ENCODE measurements at places on chromosomes 12 and 14.
A peak's percentile ranks its signal among the peaks of the same experiment; 100 is the strongest.

DNA sequence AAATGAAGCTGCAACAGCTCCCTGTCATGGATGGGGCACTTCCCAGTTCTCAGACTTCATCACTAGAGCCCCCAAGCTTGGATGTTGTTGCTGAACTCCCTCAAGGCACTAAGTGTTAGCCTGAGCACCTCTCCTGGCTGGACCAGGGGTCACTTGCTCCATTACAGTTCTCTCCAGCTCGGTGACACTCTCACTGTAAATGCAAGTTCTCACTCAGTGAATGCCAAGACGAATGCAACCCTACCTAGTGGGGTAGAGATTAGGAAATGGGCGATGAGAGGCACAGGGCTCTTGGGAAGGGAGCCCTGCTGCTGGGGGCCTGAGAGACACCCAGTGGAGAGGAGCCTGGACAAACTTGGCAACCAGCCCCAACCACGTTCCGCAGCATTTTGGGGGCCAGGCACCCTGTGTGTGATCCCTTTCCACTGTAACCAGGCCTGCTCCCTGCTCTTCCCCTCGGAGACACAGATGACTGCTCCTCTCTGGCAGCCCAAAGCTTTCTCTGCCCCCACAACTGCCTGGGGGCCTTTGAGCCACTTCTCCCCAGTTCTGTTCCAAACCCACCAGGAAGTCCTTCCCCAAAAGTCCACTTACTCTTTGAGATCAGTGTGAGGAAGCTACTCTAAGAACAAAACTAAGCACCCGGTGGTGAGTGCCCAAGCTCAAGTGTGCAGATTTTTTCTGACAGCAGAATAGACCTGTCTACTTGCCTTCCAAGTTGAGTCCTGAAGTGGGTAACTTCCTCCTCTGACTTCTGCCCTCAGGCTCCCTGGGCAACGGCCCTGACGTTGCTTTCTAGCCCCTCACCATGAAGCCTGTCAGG is 8.0 kb upstream of the SELPLG start:
- DNase-seq = no peak

GRCh38 chr12:51941604-51942003 is 9.9 kb upstream of the ACVR1B start:
- DNase-seq = no peak

DNA sequence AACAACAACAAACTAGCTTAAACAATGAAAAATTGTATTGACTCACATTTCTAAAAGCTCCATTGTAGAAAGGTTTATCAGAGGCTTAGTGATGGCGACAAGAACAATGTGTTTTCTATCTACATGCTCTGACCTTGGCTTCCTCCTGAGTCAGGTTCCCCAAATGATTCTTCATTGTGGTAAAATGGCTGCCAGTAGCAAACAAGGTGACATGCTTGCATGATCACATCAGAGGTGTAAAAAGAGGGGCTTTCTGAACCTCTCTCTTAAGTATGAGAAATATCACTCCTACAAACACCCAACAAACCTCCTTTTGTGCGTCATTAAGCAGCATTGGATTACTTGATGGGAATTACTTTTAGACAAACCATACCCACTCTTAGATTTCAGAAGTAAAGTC is 252.4 kb upstream of the SYT1 start:
- DNase-seq = no peak

DNA sequence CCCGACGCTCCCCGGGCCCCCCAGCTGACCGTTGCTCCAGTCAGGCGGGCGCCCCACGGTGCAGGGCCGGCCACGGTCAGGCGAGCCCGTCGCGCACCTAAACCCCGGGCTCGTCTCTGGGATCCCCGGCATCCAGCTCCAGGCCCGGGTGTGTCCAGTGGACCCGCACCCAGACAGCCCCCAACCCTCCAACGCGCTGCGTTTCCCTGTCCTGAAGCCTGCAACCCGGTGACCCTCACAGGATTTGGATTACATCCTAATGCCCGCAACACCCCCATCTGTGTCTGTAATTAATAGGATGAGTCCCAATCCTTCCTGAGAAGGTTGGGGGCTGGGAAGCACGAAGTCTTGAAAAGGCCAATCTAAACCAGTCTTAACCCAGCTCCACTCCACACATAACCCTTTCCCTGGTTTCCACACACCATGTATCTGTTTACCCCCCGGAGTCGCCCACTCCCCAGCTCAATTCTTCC is 10.4 kb downstream of the CPNE6 start:
- DNase-seq = no peak

DNA sequence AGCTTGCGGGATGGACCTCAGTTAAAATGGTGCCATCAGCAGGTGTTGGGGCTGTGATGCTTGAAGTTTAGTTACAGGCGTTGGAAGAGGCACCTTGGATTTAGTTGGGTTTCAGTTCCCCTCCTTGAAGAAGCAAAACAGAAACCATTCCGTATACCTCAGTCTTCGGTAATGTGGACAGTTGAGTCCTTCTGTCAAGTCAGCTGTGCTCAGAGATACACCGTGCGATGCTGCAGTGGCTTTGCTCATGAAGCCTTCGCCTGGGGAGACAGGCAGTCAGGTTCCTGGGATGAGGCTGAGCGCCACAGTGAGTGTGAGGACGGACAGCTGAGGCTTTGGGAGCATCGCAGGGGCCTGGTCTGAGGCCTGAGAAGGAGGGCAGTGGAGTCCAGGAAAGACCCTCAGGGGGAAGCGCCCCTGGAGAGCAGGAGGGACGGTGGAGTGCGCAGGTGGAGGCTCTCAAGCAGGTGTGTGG is 7.4 kb downstream of the RAN start:
- DNase-seq = peak; percentile 13

DNA sequence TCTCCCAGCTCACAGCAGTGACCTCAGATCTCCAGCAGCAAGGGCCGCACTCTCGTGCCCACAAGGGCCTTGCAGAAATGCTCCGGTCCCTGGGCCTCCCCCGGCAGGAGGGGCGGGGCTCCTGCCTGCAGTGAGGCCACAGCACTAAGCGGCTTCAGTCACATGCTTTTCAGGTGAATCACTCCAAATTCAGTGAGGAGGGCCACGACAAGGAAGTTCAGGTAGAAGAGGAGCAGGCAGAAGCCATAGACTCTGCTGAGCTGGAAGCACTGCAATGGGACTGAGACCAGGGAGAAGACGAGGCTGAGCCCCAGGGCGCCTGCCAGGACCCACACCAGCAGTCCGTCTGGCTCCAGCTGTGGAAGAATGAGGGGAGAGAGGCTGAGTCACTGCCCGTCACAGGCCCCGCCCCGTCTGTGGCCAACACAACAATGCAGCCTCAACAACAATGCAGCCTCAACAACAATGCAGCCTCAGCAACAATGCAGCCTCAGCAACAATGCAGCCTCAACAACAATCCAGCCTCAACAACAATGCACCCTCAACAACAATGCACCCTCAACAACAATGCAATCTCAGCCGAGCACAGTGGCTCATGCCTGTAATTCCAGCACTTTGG is 35.2 kb downstream of the SLC8B1 start:
- peak; percentile 30 for DNase-seq

DNA sequence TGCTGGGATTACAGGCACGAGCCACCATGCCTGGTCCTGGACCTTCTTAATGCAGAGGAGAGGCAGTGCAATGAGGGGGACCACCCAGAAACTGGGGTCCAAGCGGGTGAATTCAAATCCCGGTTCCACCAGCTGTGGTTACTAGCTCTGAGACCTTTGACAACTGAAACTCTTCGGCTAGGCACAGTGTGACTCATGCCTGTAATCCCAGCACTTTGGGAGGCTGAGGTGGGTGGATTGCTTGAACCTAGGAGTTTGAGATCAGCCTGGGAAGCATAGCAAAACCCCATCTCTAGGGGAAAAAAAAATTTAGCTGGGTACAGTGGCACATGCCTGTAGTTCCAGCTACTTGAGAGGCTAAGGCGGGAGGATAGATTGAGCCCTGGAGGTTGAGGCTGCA is 5.0 kb upstream of the CD4 start:
- DNase-seq = no peak

GRCh38 chr12:50104417-50105366 is 884 bp downstream of the GPD1 start:
- no peak for DNase-seq

- DNase-seq = no peak
These were observed 190.7 kb downstream of the DUSP6 start for GRCh38 chr12:89161557-89161956.

- DNase-seq = peak; percentile 76
These were observed 12.9 kb upstream of the MCRS1 start for GRCh38 chr12:49580572-49581535.

DNA sequence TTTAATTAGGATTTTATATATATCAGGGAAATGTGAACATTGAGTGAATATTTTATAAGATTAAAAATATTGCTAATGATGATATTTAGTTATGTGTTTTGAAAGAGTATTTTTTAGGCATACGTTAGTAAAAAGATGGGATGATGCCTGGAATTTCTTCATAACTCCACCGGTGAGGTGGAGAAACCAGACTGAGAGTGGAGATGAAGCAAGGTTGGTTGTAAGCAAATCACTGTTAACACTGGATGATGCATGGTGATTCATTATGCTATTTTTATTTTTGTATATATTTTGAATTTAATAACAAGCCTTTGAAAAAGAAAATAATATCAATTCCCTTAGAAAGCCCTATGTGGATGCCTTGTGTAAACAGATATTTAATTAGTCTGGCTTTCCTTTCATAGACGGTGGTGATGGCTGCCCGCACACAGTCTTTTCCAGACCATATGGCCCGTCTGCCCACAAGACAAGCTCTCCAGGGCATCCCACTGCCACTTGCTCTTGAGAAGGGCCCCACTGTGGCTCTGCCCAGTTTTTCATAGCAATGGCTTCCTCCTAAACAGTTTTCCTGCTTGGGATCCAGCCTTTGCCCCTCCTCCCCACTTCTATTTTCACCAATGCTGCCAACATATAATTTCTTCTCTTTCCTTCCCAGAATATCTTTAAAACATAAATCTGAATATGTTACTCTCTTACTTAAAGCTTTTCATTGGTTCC is 95.4 kb downstream of the HELB start:
- no peak for DNase-seq

GRCh38 chr12:109727039-109727723 is 13.6 kb downstream of the FAM222A start:
- no peak for DNase-seq

DNA sequence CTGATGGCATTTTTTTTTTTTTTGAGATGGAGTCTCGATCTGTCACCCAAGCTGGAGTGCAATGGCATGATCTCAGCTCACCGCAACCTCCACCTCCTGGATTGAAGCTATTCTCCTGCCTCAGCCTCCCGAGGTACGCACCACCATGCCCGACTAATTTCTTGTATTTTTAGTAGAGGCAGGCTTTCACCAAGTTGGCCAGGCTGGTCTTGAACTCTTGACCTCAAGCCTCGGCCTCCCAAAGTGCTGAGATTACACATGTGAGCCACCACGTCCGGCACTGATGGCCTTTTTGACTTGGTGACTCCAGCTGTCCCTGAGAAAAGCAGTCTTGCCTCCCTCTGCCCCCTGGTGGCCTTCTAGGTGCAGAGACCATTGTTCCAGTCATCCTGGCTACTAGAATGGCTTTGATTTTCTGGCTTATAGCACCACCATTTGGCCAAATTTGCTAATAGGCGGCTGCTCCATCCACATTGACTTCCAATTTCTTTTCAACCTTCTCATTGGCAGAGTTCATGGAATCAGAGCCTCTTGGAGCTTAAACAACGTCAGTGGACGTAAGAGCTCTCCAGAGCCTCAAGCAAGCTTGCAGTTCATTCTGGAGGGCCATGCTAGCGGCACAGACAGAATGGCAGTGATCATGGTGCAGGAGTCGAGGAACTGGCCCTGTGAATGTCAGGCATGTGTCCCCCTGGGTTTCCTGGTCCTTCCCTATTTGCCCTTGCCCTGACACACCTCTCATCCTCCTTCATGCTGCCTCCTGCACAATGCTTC is 25.4 kb upstream of the EIF4B start:
- DNase-seq = peak; percentile 93

- DNase-seq = no peak
These were observed 889 bp upstream of the IFT43 start for GRCh38 chr14:75984674-75985073.

DNA sequence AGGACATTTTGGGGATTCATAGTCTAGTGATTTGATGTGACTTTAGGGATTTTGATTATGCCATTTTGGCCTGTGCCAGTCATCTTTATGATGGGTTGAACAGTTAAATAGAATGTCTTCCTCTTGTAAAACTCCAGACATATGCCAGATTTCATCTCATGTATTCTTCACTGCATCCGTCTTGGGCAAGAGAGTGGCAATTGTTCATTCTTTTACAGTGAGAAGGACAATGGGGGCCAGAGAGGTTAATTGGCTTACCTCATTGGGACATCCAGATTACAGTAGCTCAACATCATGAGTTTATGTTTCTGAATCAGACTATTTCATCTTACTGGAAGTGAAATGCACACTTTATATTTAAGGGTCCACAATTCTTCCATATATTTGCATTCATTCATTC is 108.2 kb upstream of the SLC38A2 start:
- DNase-seq = no peak

DNA sequence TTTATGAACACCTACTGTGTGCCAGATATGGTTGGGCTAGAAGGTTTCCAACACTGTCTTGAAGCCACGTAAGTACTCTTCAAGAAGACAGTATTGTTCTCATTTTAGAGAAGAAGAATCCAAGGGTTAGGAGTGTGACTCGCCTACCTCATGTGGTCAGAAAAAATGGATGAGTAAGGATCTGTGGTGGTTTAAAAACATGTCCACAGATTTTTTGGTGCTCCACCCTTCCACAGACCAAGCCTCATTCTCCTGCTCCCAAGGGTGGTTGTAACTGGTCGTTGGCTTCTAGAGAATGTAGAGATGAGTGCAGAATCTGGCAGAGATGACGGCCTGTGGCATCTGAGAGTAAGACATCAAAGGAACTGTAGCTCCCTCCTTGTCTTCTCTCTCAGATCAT is 30.3 kb upstream of the TTC7B start:
- no peak for DNase-seq

DNA sequence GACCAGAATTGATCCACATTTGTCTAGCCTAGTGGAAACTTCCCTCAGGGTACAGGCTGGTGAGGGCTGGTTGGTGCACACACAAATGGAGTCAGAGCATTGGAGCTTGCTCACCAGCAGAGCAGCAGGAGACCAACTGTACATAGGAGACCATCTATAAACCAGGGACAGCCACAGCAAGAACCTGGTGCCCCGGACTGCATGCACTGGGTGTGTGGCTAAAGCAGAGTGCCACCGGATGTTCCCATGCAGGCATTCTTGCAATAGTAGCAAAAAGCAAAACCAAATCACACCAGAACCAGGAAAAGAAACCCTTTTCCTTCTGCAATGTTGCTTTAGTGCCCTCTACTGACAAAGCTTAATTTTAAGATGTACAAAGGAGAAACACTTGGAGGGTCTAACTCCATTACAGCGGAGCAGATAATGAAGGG is 136.4 kb downstream of the MDGA2 start:
- DNase-seq = no peak

- no peak for DNase-seq
These were observed 259.0 kb downstream of the EGLN3 start for GRCh38 chr14:33691907-33692306.

All from transverse colon (tissue), 4 donors.